ENCODE measurements at places on chromosomes 12 and 14. TPM values are rescaled to one million over a fixed set of nuclear protein-coding genes. Genes with fewer than 3 reads are reported as not detected.

The CD163 gene
- 1.6 TPM for total RNA-seq

The OVCH1 gene
- total RNA-seq, result 0.41 TPM

The IL23A gene
- total RNA-seq, result not detected

The GARIN6 gene
- total RNA-seq, result not detected

DNA sequence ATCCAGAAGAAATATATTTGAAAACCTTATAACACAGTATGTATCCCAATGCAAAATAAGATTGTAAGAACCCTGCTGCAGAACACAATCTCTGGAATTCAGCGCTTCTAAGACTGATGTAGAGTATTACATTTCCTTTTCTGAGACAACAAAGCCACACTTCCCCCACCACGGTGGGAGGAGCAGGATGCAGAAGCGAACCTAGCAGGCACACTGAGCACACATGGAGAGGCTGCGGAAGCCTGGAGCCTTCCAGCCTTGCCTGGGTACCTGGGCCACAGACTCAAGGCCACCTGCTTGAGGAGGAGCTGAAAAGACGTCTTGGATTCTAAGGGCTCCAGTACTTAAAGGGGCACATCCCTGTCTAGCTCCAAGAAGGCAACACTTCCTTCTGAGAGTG is 46.4 kb downstream of the TCHP start:
- no peak for DNase-seq

GRCh38 chr14:105475269-105476096 is 862 bp downstream of the CRIP2 start:
- DNase-seq, result peak; percentile 70

DNA sequence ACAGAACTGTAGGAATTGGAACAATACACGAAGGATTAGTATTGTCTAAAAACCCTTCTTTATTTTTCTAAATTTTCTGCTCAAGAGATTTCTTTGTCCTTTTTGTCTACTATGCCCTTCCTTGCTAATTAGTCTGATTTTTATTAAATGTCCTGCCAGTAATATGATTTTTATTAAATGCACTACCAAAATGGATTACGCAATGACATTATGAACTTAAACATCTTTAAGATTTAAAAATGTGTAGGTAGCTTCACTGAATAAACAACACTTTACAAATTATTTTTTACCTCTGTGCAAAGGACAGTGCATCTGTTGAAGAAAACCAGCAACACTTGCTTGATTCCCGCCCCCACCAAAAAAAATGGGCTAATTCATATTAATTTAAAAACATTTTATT is 8.2 kb upstream of the PAX9 start:
- DNase-seq, result no peak

- no peak for DNase-seq
These were observed 7.9 kb downstream of the GABARAPL1 start for GRCh38 chr12:10220398-10221077.

DNA sequence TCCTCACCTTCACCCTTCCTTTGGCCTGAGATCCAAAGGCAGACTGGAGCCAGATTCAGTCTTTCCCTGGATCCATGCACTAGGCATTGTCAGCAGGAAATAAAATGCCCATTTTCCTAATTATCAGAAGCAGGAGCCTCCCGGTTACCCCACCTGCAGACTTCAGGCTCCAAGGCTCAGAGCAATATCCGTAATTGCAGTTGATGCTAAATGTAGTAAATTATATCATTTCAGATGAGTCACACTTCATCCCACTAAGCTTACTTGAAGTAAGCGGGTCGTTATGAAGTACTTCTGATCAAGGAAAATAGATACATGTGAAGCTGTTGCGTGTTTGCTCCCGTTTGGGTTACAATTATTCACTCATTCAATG is 110.7 kb upstream of the SFSWAP start:
- DNase-seq, result no peak

DNA sequence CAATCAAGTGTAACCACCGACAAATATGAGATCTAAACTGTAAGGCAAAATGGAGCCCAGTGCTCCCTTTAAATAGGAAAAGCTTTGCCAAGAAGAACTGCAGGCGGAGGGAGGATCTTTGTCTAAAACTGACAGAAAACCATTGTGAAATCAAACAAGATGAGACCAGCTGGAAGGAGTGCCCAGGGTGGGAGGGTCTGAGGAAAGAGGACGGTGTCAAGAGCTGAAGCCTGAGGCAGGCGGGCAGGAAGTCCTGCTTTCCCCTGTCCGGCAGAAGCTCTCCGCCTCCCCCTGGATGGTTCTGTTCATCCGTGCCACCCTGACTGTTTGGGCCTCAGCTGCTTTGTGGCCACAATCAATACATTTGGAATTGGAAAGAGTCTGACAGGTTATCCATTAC is 37.5 kb downstream of the CDC42BPB start:
- no peak for DNase-seq

DNA sequence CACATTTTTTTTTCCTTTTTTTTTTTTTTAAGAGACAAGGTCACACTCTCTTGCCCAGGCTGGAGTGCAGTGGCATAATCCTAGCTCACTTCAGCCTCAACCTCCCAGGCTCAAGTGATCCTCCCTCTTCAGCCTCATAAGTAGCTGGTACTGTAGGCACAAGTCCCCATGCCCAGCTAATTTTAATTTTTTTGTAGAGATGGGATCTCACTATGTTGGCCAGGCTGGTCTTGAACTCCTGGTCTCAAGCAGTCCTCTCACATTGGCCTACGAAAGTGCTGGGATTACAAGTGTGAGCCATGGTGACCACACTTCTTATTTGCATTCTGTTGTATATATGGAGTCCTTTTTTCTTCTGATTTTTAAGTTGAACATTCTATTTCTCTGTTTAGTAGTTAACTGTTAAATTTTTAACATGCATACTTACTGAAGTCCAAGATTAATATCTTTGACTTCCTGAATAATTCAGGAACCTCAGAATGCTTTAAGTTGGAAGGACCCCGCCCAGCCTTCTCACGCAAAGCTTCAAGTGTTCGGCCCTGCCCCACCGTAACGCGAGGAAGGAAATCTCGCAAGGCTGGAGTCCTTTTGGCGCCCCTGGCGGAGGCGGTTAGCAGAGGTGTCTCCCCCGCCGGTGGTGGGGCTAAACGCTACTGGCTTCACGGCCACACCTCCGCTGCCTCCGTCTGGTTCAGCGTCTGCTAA is 21.6 kb downstream of the SPATS2 start:
- DNase-seq, result no peak

GRCh38 chr12:72133497-72134055 is 138.6 kb upstream of the TRHDE start:
- no peak for DNase-seq

- no peak for DNase-seq
These were observed 33.4 kb upstream of the SYNDIG1L start for GRCh38 chr14:74459289-74459946.

DNA sequence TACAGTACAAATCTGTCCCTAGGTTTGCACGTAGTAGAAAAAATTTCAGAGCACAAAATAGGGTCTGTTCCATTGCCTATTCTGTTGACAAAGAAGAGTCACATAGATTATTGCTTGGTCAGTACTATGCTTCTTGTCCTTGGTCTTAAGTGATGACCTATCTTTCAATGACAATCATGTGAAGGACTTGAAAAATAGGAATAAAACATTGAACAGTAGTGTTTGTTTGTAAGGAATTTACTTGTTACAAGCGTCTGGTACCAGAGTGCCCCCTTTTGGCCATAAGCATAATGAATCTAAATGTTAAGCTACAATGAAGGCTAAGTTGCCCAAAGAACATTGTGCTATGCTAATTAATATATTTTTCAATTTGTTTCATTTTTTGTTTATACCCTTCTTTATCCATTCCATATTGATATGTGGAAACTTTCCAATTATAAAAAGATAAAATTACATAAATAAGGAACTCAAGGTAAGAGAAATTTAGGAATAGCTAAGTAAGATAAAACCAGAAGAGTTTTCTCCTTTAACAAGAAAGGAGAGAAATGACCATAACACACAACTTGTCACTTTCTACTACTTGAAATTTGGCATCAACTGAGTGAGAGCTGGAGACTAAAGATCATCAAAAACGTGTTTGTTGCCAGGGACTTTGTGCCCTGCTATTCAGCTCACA is 204.7 kb downstream of the EPS8 start:
- no peak for DNase-seq

DNA sequence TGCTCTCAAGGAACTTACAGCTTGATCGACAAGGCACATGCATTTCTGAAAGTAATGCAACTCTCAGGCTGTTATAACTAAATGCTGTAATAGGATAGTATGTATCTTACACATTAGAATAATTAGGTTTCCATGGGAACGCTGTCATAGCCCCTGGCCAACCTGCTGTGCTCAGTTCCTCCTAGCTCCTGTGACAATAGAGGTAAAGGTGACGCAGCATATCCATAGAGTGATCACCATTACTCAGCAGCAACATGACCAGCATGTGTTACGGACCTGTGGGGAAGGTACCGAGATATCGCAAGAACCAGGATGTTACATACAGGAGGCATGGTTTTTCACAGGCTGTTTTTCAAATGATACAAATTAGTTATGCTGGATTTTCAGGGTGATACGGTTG is 150.7 kb downstream of the CAND1 start:
- DNase-seq, result no peak

DNA sequence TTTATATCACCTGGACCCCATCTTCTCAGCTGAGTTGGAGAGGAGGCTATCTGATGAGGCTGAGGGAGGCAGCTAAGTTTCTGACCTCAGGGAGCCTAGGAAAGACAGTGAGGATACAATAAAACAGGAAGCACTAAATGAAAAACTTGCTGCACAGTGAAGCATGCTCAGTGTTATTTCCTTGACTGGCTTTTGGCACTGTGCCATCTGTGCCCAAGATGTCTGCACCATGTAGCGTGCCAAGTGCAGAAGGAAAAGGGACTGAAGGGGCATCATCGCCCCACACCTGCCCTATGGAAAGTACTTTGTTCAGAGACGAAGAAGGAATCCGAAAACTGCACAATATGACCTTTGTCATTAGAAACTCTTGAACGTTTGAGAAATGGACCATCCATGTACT is 102.7 kb downstream of the ANO4 start:
- DNase-seq, result no peak

- DNase-seq, result peak; percentile 64
These were observed 920 bp downstream of the CDK17 start for GRCh38 chr12:96399120-96399918.

DNA sequence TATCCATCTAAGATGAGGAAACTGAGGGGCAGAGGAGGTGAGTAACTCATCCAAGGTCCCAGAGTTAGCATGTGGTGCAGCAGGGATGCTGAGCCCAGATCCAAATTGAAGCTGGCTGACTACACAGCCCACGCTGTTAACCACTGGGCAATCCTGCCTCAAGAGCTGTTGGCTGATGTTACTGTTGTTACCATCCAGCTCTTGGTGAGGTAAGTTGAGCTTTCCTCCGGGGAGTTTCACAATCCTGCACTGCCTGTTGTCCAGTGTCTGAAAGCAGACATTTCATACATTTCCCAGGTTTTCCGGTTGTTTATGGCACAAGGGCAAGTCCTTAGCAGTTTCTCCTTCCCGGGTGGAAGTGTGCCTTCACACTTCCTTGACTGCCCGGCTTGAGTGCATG is 14.5 kb downstream of the CYP46A1 start:
- DNase-seq, result no peak

DNA sequence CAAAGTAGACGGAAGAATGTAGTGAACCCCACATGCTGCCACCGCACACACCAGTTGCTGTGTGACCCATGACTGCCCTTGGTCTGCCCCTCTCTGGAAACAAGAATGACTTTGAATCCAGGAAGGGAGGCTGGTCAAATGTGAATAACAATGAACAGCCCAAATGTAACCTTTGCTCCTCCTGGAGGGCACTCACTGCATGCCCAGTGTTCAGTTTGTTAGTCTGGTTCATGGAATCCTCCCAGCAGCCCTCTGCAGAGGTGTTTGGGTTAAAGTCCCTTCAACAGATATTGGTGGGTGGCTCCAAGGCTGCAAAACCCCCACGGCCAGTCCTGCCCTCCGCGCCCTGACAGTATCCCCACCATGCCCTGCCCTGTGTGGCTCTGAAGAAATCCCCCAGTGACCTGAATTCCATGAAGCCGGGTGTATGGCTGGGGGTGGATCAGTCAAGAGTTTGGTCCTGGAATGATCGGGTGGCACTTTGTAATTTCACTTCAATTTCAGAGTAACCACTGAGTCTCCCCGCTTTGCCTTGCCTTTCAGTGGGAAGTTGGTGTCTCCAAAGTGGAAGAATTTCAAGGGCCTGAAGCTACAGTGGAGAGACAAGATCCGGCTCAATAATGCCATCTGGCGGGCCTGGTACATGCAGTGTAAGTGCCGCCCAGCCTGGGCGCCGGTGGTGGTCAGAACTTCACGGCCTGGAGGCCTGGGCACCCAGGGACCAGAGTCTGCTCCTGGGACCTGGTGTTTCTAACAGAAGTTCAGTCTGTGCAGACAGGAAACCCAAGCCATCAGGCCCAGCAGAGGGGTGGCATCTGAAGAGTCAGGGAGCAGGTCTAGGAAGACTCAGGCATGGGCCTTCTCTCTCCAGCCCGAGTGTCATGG is 47.1 kb downstream of the IL31 start:
- DNase-seq, result no peak

- no peak for DNase-seq
These were observed 27.3 kb upstream of the SPTSSA start for GRCh38 chr14:34489324-34489723.

Data from frontal cortex (tissue), 4 donors.